ENCODE measurements at places on chromosomes 1 and 21.

DNA sequence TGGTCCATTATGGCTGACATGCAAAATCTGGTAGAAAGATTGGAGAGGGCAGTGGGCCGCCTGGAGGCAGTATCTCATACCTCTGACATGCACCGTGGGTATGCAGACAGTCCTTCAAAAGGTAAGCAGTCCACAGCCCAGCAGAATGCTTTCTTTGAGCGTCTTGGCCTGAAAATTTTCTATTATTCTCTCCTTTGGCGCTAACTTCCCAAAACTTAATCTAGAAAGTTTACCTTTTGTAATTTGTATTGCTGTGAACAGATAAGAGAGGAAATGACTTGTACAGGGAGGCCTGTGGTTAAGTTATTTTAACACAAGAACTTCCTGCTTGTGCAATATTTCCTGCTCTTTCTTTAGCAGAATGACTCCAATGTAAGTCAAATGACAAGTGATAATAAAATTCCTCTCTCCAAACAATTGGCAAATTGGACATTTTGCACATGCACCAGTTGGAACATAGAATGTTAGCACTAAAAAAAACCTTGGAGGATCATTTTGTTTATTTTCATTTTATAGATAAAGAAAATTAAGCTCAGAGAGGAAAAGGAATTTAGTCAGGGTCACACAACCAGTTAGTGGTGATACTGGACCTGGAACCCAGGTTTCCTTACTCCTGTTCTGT, 18.9 kb downstream of the CAP1 start:
- DNase-seq = no peak

DNA sequence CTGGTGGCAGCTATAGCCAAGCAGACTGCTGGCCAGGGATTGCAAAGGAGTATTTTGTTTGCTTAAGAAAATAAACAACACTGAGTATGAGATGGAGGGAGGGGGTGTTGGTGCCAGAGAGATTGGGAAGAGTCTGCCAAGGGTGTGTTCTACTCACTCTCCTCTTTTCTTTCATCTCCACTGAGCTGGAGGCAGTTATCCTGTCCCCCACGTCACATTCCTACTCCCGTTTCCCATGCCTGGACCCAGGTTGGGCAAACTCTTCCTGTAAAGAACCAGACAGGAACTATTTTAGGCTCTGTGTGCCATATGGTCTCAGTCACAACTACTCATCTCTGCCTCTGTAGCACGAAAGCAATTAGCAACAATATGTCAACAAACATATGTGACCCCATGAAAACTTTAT, 1.4 kb upstream of the IL24 start:
- DNase-seq = peak; percentile 66

GRCh38 chr1:53615101-53615500, 123.9 kb downstream of the GLIS1 start:
- no peak for DNase-seq

DNA sequence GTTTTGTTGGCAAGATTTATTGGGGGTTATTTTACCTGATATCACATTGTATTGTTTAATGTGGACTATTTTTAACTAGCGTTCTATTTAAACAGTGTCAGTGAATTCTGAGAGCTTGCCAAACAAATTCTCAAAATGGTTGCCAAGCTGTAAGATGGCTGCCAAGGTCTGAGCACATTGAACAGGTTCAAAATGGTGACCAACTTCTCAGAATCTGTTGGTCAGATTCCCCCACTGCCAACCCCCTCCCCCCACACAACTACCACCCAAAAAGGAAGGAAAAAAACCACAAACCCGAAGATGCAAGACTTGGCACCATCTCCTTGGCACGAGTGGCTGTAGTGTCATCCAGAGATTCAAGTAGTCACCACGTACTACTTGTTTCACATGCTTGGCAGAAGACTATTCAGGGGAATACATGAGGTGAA, 159.1 kb downstream of the NFIA start:
- peak; percentile 30 for DNase-seq

GRCh38 chr1:102858695-102859094, 249.6 kb downstream of the COL11A1 start:
- DNase-seq = no peak

DNA sequence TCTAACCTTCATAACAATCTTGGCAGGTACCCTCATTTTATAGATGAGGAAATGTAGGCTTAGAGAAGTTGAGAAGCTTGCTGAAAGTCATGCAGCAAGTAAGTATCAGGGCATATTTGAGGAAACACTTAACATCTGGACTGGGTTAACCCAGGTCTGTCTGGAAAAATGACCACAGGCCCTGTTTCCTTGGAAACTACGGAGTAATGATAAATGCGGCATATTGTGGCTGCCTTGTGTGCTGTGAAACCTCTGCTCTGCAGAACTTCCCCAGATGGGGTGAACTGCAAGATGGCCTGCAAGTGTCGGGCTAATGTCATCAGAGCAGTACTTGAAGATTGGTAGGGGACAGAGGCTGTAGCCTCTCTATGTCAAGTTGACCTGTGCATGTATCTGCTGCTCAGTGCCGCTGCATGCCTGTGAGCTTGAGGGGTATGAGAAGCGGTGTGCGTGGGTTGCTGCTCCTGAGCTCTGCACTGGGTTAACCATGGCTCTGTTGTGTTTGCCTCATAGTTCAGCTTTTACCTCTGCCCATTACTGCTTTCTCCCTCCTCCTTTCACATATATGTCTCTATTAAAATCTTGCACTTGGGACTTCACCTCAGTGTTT, 83.1 kb downstream of the WDR3 start:
- DNase-seq = no peak

Measured in cerebellum (tissue), 4 donors.